ENCODE measurements at places on chromosomes 13 and 19.

DNA sequence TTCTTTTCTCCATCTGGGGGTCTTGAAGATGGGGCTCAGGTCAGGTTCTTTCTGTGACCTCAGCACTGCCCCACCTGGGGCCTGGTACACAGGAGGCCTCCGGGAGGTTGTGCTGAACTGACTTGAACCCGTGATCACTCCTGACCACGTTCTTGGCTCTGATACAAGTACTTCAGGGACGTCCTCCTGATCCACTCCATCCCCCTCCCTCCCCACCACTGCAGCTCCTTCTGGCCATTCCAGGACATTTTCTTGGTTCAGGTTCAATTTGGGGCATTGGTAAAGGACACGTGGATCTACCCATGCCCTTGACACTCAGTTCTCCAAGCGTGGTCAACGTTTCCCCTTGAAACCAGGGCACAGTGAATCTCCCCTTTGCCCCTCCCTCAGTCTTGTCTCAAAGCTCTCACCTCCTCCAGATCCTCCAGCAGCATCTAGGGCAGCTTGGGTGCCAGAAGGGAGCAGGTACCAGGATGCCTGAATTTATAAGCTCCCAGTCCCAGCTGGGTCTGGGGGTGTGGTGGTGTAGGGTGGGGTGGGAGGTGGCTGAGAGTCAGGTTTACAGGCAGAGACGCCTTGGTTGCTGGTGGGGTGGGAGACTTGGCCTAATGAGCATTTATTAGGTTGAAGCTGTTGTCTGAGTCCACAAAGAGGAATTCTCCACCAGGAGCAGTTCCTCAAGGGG lies at the start of gene KLK15:
Gene KLK15, minus strand, starts transcription at position 458 of the 685 bp plus-strand sequence. CDS start 2,082 bp downstream, outside the sequence.
- DNase-seq, result no peak

GRCh38 chr13:114258589-114258988 lies 22.8 kb upstream of the UPF3A start:
- no peak for DNase-seq

DNA sequence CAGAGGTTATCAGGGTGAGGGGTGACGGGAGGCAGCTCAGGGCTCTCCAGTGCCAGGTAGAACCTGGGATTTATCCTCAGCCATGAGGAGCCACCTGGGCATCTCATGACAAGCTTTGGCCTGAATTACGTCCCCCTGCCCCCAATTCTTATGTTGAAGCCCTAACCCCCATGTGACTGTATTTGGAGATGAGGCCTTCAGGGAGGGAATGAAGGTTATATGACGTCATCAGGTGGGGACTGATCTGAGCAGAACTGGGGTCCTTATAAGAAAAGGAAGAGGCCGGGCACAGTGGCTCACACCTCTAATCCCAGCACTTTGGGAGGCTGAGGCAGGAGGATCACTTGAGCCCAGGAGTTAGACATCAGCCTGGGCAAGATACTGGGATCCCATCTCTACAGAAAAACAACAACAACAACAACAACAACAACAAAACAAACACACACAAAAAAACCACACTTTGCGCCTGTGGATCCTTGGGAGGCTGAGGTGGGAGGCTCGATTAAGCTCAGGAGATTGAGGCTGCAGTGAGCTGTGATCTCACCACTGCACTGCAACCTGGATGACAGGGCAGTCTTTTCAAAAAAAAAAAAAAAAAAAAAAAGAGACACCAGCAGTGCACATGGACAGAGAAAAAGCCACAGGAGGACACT lies 18.4 kb downstream of the ZFR2 start:
- no peak for DNase-seq

GRCh38 chr19:54731191-54731590 lies 6.9 kb downstream of the KIR3DL3 start:
- DNase-seq, result no peak

DNA sequence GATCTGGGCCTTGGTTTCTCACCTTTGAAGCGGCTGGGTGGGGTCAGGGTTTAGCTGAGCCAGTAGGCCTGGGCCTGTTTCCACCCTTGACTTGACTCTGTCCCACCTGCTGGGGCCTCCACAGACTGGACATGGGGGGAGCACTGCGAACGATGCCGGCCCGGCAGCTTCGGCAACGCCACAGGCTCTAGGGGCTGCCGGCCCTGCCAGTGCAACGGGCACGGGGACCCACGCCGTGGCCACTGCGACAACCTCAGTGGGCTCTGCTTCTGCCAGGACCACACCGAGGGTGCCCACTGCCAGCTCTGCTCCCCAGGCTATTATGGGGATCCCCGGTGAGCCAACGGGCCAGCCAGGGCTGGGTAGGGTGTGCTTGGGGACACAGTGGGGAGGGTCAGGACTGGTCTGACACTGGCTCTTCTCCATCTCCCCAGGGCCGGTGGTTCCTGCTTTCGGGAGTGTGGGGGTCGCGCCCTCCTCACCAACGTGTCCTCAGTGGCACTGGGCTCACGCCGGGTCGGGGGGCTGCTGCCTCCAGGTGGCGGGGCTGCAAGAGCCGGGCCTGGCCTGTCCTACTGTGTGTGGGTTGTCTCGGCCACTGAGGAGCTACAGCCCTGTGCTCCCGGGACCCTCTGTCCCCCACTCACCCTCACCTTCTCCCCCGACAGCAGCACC lies 28.0 kb downstream of the MEGF8 start:
- no peak for DNase-seq

GRCh38 chr13:59413126-59413525 lies 750.6 kb downstream of the DIAPH3 start:
- DNase-seq, result no peak

DNA sequence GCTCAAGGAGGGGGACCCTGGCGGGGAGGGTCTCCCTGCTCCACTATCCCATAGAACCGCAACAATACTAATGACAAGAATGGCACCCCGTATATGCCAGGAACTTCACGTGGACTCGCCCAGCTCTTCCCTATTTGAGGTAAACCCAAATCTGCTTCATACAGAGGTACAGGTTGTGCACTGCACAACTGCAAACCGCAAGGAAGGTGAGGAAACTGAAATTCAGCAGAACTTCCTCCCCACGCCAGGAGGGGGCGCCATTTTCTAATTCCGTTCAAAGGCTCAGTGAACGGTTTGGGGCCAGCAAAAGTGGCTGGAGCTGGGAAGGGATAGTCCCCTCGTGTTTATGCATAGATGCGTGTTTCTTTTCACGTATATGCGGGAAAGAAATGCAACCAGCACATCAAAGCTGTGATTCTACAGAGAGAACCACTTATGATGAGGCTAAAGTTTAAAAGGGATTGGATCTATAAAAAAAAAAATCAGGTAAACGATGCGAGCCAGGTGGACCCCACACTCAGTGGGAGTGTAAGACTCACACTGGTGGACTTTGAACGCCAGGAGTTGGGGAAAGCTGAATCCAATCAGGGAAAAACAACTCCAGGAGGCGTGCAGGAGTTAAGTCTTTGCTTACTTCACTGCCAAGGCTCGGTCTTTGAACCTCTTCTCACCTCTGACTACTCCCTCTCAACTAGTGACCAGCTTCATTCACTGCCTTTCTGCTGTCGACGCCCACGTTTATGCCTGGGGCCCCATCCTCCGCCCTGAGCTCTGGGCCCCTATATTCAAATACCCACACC lies 20.3 kb downstream of the C19orf81 start:
- DNase-seq, result peak; percentile 9

DNA sequence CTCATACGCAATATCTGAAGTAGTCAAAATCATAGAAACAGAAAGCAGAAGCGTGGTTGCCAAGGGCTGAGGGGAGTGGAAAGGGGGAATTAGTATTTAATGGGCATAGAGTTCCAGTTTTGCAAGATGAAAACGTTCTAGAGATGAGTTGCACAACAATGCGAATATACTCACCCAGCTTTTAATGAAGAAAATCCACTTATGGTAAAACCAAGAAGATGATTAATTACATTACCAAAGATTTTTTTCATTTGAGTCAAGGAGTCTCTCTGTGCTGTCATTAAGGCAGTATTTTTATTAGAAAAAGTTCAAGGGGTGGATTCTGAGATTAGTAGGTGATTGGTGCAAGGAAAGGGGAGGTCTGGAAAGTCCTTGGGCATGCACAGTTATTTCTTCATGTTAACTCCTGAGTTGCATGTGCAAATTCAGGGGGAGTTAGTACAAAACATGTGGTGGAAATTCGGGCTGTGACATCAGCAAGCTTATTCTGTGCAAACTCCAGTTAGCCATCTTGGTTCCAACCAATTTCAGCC lies 6.9 kb upstream of the CBY2 start:
- DNase-seq, result no peak

- DNase-seq, result no peak
These were observed 263.5 kb downstream of the GPC5 start for GRCh38 chr13:91661692-91662490.

DNA sequence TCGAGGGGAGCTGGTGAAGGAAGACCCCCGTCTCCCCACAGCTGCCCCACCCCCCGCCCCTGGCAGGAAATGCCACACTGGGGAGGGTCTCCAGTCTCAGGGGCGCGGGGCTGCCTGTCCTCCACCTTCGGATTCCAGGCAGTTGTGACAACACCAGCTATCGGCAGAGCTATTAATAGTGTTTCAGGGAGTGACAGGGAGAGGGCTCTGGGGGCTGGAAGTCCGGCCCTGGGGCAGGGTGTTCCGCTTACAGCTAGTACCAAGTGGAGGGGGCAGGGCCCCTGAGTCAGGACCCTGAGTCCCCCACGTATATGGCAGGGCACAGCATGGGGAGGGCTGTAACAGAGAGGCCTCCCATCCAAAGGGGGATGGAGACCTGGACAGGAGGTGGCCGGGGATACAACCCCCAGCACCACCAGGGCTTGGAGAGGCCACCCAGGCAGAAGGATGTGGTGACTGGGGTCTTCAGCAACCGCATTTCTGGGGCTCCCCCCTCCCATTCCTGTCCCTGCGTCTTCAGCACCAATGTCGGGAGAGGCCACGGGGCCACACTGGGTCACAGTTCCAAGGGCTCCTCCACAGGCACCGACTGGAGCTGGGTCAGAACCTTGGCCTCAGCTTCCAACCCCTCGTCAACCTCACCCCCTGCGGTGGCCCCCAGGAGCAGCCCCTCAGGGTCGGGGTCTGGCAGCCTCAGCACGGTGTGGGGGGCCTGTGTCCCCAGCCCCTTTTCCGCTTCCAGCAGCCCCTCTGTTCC lies 3.9 kb downstream of the SIX5 start:
- no peak for DNase-seq

GRCh38 chr13:92074658-92075057 lies 676.2 kb downstream of the GPC5 start:
- no peak for DNase-seq

DNA sequence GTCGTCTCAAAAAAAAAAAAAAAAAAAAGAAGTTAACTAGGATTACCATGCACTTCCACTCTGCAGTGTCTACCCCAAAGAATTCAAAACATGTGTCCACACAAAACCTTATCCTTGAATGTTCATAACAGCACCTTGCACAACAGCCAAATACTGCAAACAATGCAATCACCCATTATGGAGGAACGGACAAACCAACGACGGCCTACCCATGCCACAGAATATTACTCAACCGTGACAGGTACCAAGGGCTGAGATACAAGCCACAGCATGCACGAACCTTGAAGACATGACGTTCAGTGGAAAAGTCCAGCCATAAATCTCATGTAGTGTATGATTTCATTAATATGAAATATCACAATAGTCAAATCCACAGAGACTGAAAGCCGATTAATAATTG lies 3.0 kb upstream of the SHISA7 start:
- DNase-seq, result no peak

DNA sequence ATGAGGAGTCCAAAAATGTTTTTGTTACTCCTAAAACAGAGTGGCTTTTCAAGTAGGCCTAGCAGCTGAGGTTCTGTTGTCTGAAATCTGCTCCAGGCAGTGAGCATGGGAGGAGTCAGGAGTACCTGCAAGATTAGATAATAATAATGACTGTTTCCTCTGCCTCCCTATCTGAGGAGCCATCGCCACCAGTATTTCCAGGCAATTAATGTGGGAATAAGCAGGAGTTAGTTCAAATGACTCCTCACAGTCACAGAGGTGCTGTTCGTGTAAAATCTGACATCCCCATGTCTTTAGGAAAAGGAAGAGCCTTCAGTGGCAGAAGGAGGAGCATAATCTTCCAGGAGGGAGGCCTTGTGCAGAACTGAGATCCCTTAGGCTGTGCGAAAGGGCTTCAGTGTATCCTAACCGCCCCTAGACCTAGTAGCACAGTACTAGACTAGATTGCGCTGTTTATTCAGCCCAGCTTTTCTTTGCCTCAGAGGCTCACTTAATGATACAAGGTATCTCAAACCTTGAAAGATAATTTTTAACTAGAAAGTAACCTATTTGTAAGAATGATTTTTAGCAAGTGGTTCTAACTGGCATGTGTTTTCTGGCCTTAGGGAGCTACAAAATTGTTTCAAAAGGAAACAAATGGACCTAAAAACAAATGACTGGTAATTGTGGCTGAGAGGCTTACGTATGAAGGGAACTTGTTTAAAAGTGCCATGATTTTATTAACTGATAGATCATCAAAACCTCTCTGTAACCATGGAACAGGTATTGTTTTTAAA lies 49.0 kb downstream of the FREM2 start:
- DNase-seq, result no peak

GRCh38 chr19:48274938-48275337 lies 5.1 kb downstream of the ZNF114 start:
- no peak for DNase-seq

GRCh38 chr19:19428746-19429145 lies 23.3 kb downstream of the GATAD2A start:
- DNase-seq, result no peak

- DNase-seq, result peak; percentile 61
These were observed 8.4 kb upstream of the BCAM start for GRCh38 chr19:44800461-44800860.

- DNase-seq, result no peak
These were observed 4.1 kb upstream of the UBE2L5 start for GRCh38 chr13:30418075-30418716.

- no peak for DNase-seq
These were observed 29.7 kb downstream of the NWD1 start for GRCh38 chr19:16749326-16749725.

DNA sequence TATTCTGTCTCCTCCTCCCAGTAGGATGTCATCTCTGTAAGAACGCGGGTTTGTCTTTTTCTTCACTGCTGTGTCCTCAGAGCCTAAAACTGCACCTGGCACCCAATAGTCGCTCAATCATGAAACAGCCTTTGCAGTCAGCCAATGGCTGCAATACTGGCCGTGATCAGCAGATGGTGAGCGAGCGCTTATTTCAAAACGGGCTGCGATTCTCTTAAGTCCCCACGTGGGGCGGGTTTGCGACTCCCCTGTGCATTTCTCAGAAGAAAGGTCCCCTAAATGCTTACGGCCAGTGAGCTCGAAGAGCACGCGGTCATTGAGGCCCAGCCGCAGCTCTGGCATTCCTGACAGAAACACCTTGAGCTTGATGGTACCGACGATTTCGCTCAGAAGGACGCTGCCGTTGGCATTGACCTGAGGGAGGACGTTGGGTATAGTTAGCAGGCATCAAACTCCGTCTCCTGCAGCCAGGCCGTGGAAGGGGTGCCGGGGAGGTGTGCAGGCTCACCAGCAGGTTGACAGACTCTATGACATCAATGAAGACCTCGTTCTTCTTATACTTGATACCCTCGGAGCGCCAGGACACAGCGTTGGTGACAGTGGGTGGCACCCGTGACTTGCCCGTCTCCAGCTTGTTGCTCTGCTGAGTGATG lies 6.0 kb downstream of the AP1M2 start:
- DNase-seq, result peak; percentile 83

All from stimulated activated CD8-positive, alpha-beta memory T cell treated with anti-CD3 and anti-CD28 coated beads, Interleukin-7, amount 100 ng/mL, for 48 hours (primary cell).